Hematopoietic multipotent progenitor cell (in vitro differentiated cells): ENCODE measurements at places on chromosomes 2 and 18. TPM values are rescaled to one million over a fixed set of nuclear protein-coding genes. Genes with fewer than 3 reads are reported as not detected.

DNA sequence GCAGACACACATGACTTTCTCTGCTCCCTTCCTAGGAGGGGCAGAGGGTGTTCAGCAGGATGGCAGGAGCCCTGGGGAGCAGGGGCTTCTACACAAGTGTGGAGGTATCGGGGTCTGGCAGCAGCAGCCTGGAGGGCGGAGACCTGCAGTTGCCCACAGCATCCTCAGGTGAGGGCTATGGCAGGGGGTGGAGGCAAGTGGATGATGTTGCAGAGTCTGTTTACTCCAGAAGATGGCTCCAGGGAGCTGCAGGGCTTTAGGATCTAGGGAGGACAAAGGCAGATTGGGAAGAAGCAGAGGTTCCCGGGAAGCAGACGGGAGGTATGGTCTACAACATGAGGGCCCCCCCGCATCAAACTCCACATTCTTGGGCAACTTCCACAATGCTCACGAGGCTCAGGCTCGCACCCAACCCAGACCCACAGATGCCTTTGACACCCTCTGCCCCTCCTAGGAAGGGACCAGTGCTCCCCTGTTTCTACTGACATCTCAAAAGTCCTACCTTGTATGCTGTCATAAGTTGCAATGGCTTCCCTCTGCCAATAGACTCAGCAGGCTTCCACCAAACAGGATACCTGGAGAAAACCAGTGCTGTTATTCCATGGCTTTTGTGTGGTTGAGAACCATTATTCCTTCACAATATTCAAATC is 12.0 kb upstream of the ATP6V1C2 start:
- DNase-seq = no peak

DNA sequence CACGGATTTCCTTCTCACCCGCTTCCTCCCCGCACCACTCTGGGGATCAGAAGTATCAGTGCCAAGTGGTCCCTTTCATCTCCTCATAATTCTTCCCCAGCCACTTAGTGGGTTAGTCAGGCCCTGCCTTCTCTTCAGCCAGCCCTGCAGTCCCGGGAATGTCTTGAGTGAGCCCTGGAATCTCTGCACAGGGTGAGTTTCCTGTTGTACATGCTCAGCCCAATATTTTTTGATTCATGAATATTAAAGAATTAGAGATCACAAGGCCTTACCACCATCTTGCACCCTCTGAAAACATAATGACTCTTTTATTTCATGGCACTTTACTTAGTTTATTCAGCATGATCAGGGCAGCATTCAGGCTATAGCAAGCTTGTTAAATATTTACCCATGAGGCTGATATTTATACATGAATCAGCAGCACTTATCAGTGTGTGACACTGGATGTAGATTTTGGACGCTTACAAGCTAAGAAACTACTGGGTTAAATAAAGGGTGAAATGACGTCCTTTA is 159.4 kb upstream of the FOSL2 start:
- DNase-seq = no peak

- DNase-seq = no peak
These were observed 12.9 kb upstream of the NMI start for GRCh38 chr2:151302404-151302803.

SKOR2 gene
- total RNA-seq = not detected

- DNase-seq = no peak
These were observed 93.4 kb downstream of the DGKD start for GRCh38 chr2:233447506-233448219.

SLC4A5 gene
- total RNA-seq = 4.3 TPM

DNA sequence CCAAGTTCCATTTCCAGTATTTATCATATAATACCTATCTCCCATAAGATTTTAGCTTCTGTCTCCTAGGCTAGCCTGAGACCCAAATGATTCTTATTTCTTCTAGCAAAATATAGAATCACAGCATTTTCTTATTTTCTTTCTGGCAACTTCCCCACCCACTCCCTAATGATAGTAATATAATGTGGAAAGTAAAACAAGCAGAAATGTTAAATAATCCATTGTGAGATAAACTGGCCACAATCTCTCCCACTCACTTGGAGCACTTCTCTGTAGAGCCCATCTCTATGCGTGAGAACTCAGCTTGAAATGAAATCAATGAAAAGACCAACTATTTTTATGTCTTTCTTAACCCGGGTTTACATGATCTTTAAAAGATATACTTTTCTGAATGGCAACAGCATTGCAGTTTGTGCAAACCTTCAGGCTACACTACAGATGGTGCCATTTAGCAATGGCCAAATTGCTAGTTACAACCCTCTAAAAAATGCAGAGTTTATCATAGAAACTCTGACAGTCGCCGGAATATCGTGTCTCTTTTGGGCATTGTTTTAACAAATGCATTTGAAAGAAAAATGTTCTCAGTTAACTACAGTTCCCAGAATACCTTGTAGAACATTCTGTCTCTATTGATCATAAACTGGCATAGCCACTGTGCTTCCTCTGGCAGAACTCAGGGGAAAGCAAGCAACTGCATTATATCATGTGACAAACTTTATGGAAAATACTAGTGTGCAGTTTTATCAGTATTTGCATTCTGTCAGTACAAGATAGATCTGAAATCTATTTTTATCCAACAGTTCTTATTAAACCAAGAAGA is 1407.4 kb upstream of the ZEB2 start:
- DNase-seq = no peak

TBR1 gene
- total RNA-seq = under 0.01 TPM

DNA sequence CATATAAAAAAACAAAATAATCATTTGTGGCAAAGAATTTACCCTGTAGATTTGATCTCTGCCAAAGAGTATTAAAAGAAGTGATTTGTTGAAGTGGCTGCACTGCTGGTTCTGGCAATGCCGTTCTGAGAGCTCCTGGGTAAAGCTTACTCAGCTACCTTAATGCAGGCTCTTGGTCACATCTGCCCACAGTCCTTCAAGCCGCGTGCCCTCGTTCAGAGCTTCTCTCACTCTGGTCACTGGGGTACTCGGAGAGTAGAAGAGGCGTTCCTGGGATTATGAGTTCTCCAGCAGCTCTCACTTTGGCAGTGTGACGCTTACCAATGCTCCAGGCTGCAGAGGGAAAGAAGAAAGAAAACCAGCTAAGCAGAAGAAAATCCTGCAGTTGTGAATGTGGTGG is 57.9 kb downstream of the ACVR1 start:
- no peak for DNase-seq

CCBE1 gene
- total RNA-seq = under 0.01 TPM

DNA sequence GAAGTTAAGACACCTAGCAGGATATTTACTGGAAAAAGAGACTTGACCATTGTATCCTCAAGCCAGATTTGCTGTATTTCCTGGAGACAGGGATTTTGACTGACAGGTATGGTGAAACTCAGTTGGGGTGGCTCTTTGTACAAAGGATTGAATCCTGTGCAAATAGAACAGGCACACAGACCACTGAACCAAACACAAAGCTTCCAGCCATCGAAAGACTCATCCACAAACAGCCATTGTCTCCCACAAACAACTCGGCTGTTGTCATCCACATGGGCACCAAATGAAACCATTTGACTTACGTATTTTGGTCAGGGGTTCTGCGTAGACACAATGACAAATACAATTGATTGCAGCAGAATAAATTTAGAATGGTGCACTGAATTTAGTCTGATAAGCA is 15.9 kb downstream of the RNF152 start:
- DNase-seq = no peak

GRCh38 chr2:28527196-28527595 is 31.3 kb downstream of the PLB1 start:
- DNase-seq = no peak

- DNase-seq = no peak
These were observed 13.7 kb upstream of the MMADHC start for GRCh38 chr2:149601141-149601796.

GRCh38 chr2:213818436-213818835 is 534.2 kb downstream of the SPAG16 start:
- DNase-seq = no peak

DNA sequence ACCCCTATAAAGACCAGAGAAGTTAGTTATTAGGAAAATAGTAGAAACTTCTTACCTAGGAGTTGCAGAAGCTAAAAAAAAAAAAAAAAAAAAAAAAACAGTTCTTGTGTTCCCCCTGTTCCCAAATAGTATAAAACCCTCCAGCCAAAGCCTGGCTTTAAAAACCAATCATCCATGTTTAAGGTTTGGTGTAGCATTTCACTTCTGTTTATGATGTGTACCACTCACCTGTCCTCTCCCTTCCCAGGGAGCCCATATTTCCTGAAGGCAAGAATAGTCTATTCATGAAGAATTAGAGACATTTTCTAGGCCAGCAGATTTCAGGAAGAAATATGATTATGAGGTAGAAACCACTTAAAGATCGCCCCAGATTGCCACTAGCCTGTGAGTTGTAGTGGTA is 273.6 kb downstream of the SETBP1 start:
- DNase-seq = no peak

ATP6V1B1 gene
- total RNA-seq = not detected

GRCh38 chr2:239581352-239581901 is 180.6 kb upstream of the HDAC4 start:
- no peak for DNase-seq

UPP2 gene
- total RNA-seq = not detected

UCN gene
- 2.2 TPM for total RNA-seq

- no peak for DNase-seq
These were observed 76.5 kb upstream of the B3GNT2 start for GRCh38 chr2:62119311-62119974.

DNA sequence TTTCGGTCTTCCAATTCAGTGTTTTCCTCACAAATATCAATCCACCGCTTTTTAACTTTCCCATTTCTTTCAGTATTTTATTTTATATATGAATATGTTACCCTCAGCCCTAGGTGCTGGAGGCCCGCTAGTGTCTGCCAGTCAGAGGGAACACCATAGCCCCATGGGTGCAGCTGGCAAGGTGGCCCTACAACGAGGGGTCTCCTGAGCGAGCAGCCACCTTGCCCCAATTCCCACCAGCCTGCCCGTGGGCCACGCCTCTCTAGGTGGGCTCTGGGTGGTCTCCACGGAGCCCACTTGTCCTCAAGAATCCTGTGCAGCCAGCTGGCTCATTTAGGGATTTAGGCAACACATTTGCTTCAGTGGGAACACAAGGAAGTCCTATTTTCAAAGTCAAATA is 72.5 kb upstream of the RGPD5 start:
- no peak for DNase-seq

TMEM247 gene
- total RNA-seq = not detected

DNA sequence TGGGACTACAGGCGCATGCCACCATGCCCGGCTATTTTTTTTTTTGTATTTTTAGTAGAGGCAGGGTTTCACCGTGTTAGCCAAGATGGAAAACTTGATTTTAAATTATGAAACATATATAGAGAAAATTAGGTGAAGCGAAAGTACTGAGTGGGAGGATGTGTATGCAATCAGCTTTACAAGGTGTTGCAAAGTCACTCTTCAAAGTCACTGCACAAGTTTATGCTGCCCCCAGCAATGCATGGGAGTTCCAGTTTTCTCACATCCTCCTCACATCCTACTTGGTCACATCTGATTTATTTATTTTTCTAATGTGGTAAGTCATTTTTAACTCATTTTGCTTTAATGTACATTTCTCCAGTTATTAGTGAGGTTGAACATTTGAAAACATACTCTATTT is 49.2 kb upstream of the CHN1 start:
- DNase-seq = no peak

GRCh38 chr2:11642972-11643371 is 27.0 kb downstream of the NTSR2 start:
- DNase-seq = no peak

DNA sequence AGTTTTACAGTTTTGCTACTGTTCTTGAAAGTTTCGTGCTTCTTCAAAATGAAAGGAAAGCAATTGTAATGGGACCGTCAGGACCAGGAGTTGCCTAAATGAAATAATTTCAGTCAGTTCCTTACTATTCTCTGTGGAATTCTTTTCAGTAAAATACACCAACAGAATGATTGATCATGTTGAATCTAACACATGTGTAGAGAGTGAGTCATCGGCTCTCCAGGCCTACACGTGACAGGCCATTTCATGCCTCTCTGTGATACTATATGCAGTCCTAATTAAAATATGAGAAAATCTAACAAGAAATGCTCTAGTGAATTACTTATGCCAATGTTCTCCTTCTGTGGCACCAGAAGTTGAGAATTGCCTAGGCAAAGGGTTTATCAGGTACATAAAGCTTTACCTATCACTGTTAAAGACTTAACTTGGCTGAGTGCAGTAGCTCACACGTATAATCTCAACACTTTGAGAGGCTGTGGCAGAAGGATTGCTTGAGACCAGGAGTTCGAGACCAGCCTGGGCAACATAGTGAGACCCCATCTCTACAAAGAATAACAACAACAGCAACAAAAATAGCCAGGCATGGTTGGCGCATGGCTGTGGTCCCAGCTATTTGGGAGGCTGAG is 199.4 kb downstream of the LRRTM1 start:
- no peak for DNase-seq

DNA sequence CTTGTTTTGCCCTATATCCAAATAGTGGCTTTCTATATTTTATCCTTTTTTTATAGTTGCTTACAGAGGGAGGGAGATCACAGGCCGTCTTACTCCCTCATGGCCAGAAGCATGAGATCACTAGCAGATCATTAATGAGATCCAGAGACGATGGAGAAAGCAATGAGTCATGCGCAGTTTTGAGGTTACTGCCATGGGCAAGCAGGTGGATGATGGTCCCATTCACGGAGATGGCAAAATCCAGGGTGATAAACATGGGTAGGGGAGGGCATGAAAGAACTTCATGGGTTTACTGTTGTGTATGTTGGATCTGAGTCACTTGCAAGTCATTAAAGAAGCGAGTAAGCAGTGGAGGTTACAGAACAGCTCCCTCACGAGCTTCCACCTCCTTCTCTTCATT is 60.4 kb downstream of the C18orf63 start:
- DNase-seq = no peak

FOXD4L1 gene
- 0.27 TPM for total RNA-seq

- no peak for DNase-seq
These were observed 147.8 kb upstream of the SPHKAP start for GRCh38 chr2:228329282-228329681.

CYB5A gene
- 24.2 TPM for total RNA-seq

DNA sequence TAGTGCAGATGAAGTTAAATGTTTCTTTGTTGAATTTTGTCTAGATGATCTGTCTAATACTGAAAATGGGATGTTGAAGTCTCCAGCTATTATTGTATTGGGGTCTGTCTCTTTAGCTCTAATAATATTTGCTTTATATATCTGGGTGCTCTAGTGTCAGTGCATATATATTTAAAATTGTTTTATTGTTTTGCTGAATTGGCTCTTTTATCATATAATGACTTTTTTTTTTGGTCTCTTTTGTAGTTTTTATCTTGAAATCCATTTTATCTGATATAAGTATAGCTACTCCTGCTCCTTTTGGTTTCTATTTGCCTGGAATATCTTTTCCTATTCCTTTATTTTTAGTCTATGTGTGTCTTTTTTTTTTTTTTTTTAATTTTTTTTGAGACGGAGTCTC is 79.2 kb downstream of the COMMD1 start:
- DNase-seq = no peak

FOSL2 gene
- total RNA-seq = 32.3 TPM
